Vagina (tissue), 2 donors: ENCODE measurements at places on chromosomes 7 and 10.

DNA sequence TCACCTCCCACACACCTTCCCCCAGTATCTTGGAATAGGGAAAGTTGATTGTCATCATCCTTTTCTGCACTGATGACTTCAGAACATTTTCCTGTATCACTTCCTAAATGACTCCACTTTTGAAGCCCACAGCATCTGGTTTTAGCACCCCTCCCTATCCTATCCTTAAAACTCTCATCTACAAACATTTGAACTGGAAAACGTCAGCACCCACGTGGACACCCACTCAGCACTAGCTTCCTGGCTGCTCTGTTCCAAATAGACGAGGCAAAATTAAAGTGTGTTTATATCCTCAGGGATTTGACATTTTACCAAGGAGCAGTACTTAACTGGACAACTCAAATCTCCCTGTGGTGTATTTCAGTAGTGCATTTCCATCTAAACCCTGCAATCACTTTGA is 73.9 kb downstream of the REEP3 start:
- no peak overlapping the region for H3K4me3 ChIP-seq
- no peaks in the 10 kb centered on the region for H3K36me3 ChIP-seq
- DNase-seq, result no peak
- H3K27me3 ChIP-seq, result no peaks in the 10 kb centered on the region
- peaks cover 24% of the 10 kb centered on the region for H3K4me1 ChIP-seq
- no peak overlapping the region for H3K27ac ChIP-seq

DNA sequence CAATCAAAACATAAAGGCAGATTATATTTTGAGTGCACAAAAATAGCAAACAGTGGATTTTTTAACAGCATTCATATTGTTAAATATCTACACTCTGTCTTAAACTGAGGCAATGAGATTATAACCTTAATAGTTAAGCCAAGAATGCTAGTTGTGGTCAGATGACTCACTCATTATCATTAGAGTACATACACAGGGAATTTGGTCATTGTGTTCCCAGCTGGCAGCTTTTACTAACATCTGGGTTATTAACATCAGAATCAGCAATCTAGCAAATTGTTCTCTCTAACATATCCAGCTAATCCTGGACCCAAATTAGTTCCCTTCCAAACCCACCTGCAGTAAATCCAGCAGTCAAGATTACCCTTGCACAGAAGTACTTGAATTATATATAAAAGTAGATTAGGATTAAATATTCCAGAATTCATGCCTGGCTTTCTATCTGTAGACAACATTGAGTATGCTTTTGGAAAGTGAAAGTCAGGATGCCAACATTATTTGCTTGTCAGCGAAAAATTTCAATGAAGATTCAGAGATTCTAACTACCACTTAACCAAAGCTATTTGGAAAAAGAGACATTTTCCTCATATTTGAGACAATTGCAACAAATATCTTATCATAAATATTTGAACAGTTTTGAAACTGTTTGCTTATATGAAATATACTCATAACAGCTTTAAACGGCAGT is 1035.6 kb upstream of the PHF14 start:
- no peaks in the 10 kb centered on the region for H3K4me1 ChIP-seq
- H3K27me3 ChIP-seq, result no peaks in the 10 kb centered on the region
- no peak overlapping the region for H3K27ac ChIP-seq

DNA sequence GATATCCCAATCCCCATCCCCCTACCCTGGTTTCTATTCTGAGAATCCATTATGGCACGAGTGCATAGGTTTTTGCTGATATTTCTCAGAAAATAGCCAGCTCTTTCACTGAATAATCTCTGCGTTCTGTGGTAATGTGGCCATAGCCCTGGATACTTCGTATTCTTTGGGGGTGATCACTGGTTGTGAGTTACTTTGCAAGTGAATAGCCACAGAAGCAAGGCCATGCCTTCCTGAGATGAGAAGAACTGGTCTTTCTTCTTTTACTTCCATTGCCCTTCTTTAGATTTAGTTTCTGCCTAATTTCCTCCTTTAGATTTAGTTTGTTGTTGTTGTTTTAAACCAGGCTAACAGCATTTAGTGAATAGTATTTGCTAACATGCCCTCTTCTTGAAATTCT is 323.4 kb downstream of the CDC14C start:
- no peak for DNase-seq
- H3K27ac ChIP-seq, result no peak overlapping the region
- no peaks in the 10 kb centered on the region for H3K27me3 ChIP-seq
- no peaks in the 10 kb centered on the region for H3K4me1 ChIP-seq
- H3K4me3 ChIP-seq, result no peak overlapping the region
- no peaks in the 10 kb centered on the region for H3K36me3 ChIP-seq

DNA sequence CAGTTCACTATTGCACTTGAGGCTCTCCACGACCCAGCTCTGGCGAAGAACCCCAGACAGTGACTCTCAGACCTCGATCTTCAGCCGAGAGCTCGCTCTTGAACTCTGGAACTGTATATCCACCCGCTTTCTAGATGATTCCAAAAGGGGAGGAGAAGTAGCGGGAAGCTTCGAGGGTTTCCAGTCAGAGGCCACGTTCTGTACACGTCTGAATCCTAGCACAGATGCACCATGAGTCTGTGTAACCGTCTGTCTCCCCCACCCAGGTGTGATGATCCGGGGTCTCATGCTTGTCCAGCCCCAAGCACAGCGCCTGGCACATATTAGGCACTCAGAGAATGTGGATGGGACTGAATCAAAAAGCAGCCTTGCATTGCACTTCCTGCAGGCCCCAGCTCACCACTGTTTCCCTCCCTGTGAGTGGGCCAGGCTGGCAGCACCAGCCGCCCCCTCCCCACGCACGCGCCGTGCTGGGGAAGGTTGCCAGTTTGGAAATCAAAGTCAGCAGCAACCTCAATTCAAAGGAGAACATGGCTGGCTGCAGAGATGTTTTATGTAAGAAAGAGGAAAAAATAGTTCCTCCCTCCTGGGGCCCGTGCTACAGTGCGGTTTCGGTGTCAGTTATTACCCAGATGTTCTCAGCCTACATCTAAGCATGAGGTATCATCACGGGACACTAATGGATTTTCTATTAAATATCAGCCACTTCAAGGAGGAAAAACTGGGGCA is 5.7 kb downstream of the GRID2IP start:
- H3K4me1 ChIP-seq, result no peaks in the 10 kb centered on the region
- no peak overlapping the region for H3K4me3 ChIP-seq
- no peaks in the 10 kb centered on the region for H3K27me3 ChIP-seq
- no peak for DNase-seq
- no peak overlapping the region for H3K27ac ChIP-seq
- H3K36me3 ChIP-seq, result no peaks in the 10 kb centered on the region

DNA sequence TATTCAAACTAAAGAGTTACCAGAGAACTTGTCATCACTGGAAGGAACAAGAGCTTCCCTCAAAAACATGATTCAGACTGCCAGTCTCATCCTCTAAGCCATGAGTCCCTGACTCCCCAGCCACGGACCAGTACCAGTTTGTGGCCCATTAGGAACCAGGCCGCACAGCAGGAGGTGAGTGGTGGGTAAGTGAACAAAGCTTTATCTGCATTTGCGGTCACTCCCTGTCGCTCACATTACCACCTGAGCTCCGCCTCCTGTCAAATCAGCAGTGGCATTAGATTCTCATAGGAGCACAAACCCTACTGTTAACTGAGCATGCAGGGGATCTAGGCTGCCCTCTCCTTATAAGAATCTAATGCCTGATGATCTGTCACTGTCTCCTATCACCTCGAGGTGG is 42.2 kb upstream of the C10orf90 start:
- no peaks in the 10 kb centered on the region for H3K27me3 ChIP-seq
- no peak overlapping the region for H3K4me3 ChIP-seq
- no peaks in the 10 kb centered on the region for H3K36me3 ChIP-seq
- no peak overlapping the region for H3K27ac ChIP-seq
- DNase-seq, result peak; percentile 14

DNA sequence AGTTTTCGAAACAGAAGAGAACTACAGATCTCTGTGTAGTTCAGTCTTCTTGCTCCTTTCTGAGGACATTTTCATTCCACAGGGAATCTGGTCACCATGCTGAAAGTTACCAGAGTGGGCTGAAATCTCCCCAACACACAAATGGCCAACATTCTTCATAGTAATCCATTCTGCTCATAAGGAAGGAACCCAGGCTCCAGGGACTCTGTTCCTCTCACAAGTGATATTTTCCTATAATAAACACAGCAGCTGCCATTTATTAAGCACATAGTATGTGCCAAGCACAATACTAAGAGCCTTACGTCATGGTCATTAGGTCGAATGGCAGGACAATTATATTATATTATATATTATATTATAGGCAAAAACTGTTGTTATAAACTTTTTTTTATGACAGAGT is 109.8 kb downstream of the RAB11FIP2 start:
- H3K36me3 ChIP-seq, result no peaks in the 10 kb centered on the region
- H3K27me3 ChIP-seq, result no peaks in the 10 kb centered on the region
- peak overlapping the region; percentile 31 for H3K27ac ChIP-seq
- H3K4me1 ChIP-seq, result peaks cover 10% of the 10 kb centered on the region

GRCh38 chr7:8114175-8114574 is 145.6 kb downstream of the GLCCI1 start:
- no peaks in the 10 kb centered on the region for H3K4me1 ChIP-seq
- no peak overlapping the region for H3K27ac ChIP-seq
- H3K27me3 ChIP-seq, result no peaks in the 10 kb centered on the region

DNA sequence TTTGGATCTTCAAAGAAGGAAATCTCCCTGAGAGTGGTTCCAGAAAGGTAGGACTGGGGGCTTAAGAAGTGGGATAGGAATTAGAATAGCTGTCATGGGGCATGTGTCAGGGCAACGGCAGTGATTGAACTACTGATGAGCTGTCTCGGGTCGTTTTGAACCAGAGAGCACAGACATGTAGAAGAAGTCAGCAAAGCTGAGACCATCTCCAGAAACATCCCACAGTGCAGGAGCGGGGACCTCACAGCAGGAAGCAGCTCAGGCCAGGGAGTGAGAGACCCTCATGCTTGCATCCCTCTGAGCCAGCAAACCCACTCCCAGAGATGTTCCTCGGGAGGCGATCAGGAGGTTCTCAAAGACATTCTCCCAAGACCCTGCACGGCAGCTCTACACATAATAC is 60.1 kb downstream of the AOC1 start:
- no peaks in the 10 kb centered on the region for H3K36me3 ChIP-seq
- no peak overlapping the region for H3K4me3 ChIP-seq
- H3K27me3 ChIP-seq, result no peaks in the 10 kb centered on the region
- H3K4me1 ChIP-seq, result no peaks in the 10 kb centered on the region

DNA sequence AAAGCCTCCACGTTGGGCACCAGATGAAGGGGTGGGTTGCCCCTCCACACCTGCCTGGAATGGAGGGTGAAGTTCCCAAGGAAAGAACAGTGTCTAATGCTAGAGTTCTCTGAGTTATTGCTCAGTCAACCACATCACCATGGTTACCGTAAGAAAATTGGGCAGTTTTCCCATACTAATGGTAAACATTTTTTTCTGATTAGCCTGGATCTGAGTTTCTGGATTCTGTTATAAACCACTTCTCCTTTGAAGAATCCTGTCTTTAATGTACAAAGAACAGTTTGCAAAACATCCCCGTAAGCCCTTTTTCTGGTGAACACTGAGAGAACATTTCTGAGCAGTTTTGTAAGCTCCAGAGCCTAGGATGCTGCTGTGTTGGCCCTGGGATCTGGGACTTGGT is 45.5 kb downstream of the ABCC2 start:
- H3K27ac ChIP-seq, result no peak overlapping the region
- no peak for DNase-seq
- H3K27me3 ChIP-seq, result no peaks in the 10 kb centered on the region

DNA sequence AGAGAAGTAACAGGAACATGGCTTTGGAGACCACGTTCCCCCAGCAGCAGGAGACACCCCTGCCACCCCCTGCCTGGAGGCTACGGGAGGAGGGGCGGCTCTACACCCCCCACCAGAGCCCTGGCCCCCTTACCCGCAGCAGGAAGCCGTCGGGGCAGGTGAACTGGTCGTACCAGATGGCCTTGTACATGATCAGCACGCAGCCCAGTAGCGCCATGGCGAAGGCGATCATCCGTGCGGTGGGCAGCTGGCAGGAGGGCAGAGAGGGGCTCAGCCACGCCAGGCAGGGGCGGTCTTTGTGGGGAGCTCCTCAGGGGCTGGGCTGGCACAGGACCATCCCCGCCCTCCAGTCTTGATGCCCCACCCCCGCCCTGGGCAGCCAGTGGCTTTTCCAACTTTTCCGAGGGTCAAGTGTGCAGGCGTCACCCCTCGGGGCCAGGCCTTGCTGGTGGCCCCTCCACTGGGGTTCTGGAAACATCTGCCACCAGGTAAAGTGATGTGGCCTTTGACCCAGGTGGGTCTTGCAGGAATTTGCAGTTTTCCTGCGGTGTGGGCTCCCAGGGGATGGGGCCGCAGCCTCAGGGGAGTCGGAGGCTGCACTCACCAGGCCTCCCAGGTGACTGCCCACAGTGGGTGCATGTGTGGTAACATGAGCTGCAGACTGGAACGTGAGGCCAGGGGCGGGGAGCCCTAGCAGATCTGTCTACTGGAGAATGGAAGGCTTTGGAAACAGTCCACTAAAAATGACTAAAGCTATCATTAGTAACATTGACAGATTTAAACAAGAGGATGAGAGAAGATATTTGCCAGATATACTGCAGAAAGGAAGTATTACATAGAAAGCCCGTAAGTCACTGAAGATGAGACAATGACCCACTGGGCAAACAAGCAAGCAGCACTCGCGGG is 9.7 kb downstream of the CALY start:
- no peak for DNase-seq
- peaks cover 25% of the 10 kb centered on the region for H3K4me1 ChIP-seq
- no peaks in the 10 kb centered on the region for H3K36me3 ChIP-seq
- H3K27ac ChIP-seq, result no peak overlapping the region

GRCh38 chr7:156028521-156028920 is 216.3 kb upstream of the SHH start:
- no peaks in the 10 kb centered on the region for H3K4me1 ChIP-seq
- DNase-seq, result no peak
- H3K4me3 ChIP-seq, result no peak overlapping the region
- no peak overlapping the region for H3K27ac ChIP-seq

- no peaks in the 10 kb centered on the region for H3K36me3 ChIP-seq
- no peaks in the 10 kb centered on the region for H3K4me1 ChIP-seq
- DNase-seq, result no peak
Observed at GRCh38 chr7:43249823-43250145, 137.3 kb downstream of the HECW1 start.

DNA sequence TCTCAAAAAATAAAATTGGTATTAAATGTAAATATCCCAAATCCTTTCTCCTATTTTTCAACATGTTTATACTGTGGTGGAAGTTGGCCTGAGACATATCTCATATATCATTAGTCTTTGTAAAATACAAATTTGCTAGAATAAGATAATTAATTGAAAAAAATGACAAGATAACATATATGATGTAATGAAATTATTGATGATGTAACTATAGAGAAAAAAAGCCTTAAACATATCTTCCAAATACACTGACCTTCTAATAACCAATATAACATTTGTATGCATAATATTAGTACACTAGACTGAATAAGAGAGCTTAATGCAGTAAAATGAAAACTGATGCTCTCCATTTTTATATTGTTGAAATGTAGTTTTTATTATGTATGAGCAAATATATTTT is 104.3 kb downstream of the PRKG1 start:
- H3K4me1 ChIP-seq, result no peaks in the 10 kb centered on the region
- H3K4me3 ChIP-seq, result no peak overlapping the region
- H3K36me3 ChIP-seq, result no peaks in the 10 kb centered on the region
